ENCODE measurements at places on chromosomes 16 and 17. TPM values are rescaled to one million over a fixed set of nuclear protein-coding genes. Genes with fewer than 3 reads are reported as not detected.

HIC1 gene
- 39.8 TPM for total RNA-seq

HEATR9 gene
- total RNA-seq, result 2.3 TPM

DPH1 gene
- 28.8 TPM for total RNA-seq

KRT15 gene
- not detected for total RNA-seq

TCAP gene
- 1.3 TPM for total RNA-seq

NUPR1 gene
- not detected for total RNA-seq

CTRB1 gene
- not detected for total RNA-seq

TIMP2 gene
- total RNA-seq, result 3.3 TPM

IGF2BP1 gene
- total RNA-seq, result not detected

RNF135 gene
- total RNA-seq, result 9.0 TPM

GIT1 gene
- total RNA-seq, result 80.4 TPM

TAC4 gene
- not detected for total RNA-seq

DNA sequence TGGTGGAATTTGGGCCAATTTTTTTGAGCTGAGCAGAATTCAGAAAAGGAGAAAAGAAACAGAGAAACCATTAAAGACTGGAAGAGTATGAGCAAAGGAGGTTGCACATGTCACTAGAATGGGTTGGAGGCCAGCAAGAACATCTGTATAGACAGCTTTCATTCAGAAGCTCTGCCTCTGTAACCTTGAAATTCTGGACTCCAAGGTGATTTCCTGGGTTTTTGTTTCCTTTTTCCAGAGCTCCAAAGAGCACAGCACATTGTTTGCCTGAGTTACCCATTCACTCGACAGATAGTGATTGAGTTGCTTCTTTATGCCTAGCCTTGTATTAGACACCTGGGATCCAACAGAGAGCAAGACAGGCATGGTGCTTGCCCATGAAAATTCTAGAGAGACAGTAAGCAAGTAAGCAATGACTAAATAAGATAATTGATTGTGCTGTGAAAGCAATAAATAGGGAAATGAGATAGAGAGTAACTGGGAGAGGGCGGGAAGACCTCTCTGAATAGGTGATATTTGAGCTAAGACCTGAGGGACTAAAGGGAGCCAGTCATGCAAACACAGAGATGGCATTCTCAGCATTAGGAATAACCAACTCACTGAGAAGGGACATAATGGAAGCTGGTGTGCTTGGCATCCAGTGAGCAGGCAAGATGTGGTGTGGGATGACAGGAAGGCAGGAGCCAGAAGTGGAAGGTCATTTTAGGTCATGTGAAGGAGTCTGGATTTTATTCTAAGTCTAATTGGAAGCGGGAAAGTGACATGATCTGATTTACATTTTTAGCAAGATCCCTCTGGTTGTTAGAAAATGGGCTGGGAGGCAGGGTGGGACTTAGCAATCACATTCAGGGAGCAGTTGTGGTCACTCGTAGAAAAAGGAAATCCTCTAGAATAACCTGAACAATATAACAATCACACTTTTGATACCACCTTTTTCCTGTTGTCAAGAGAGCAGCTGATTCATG, 197.5 kb downstream of the HS3ST3A1 start:
- H3K4me3 ChIP-seq, result no peak overlapping the region
- DNase-seq, result no peak
- H3K27ac ChIP-seq, result no peak overlapping the region

- H3K27ac ChIP-seq, result no peak overlapping the region
- DNase-seq, result no peak
- no peak overlapping the region for H3K4me3 ChIP-seq
- peaks cover 58% of the 10 kb centered on the region for H3K36me3 ChIP-seq
- no peaks in the 10 kb centered on the region for H3K4me1 ChIP-seq
Measured at GRCh38 chr17:82938873-82939620, 99.2 kb upstream of the ZNF750 start.

- peak; percentile 69 for DNase-seq
- H3K27ac ChIP-seq, result peak overlapping the region; percentile 95
- peaks cover 55% of the 10 kb centered on the region for H3K4me1 ChIP-seq
- H3K36me3 ChIP-seq, result peaks cover 19% of the 10 kb centered on the region
Measured at GRCh38 chr17:48543107-48543853, 1.6 kb downstream of the HOXB2 start.

- no peak overlapping the region for H3K27ac ChIP-seq
- no peak for DNase-seq
- peaks cover 3% of the 10 kb centered on the region for H3K36me3 ChIP-seq
- no peaks in the 10 kb centered on the region for H3K4me1 ChIP-seq
- peaks cover 15% of the 10 kb centered on the region for H3K27me3 ChIP-seq
Measured at GRCh38 chr16:86018487-86018886, 119.5 kb downstream of the IRF8 start.

DNA sequence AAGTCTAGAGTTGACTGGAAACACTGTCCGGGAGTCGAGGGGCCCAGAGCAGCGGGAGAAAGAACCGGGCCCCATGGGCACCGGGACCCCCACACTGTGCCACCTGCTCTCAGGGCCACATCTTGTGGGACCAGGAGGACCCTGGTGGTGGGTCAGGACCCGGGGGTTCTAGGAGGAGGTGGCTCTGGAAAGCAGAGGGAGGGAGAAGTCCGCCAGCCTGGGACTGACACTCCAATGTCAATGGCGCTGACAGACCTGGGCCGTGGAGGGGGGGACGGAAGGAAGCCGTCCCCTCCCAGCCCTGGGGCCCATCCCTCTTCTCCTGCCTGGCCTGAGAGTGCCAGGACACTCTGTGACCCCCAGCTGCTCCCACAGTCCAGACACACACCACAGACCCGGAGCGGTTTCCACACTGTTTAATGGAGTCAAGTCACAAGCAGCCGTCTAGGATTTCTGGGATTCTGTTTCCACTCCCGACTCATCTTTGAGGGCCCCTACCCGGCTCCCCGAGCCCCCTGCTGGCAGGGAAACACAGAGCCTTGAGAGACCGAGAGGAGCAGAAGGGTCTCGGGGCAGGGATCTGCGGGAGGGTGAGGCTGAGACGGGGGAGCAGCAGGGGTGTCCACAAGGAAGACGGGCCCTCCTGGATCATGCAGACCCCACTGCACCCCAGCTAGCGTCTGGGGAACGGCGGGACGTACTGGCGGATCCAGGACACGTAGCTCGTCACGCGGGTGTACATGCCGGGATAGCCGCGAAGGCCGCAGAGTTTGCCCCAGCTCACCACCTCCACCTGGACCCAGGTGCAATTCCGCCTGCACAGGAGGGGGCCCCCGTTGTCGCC, 23.5 kb upstream of the UBE2I start:
- H3K27me3 ChIP-seq, result peaks cover 16% of the 10 kb centered on the region
- DNase-seq, result no peak
- no peaks in the 10 kb centered on the region for H3K36me3 ChIP-seq
- H3K4me3 ChIP-seq, result no peak overlapping the region

GRCh38 chr17:31373150-31374093, 18.1 kb upstream of the RAB11FIP4 start:
- no peaks in the 10 kb centered on the region for H3K36me3 ChIP-seq
- no peak overlapping the region for H3K27ac ChIP-seq
- H3K4me3 ChIP-seq, result no peak overlapping the region
- H3K4me1 ChIP-seq, result peaks cover 17% of the 10 kb centered on the region

GRCh38 chr17:59874376-59874775, 18.4 kb downstream of the TUBD1 start:
- H3K27me3 ChIP-seq, result no peaks in the 10 kb centered on the region
- H3K4me3 ChIP-seq, result no peak overlapping the region
- H3K27ac ChIP-seq, result no peak overlapping the region
- peaks cover 23% of the 10 kb centered on the region for H3K36me3 ChIP-seq

- no peak overlapping the region for H3K4me3 ChIP-seq
- H3K27me3 ChIP-seq, result no peaks in the 10 kb centered on the region
- peaks cover 54% of the 10 kb centered on the region for H3K36me3 ChIP-seq
- H3K27ac ChIP-seq, result peak overlapping the region; percentile 91
Measured at GRCh38 chr16:68273896-68274295, 9.6 kb downstream of the SLC7A6 start.

GRCh38 chr16:74321356-74321755, 24.7 kb downstream of the PSMD7 start:
- no peak overlapping the region for H3K27ac ChIP-seq
- peaks cover 7% of the 10 kb centered on the region for H3K36me3 ChIP-seq
- H3K4me1 ChIP-seq, result no peaks in the 10 kb centered on the region
- H3K4me3 ChIP-seq, result no peak overlapping the region

GRCh38 chr16:70438585-70438968, 323 bp downstream of the ST3GAL2 start:
- H3K36me3 ChIP-seq, result peaks cover 14% of the 10 kb centered on the region
- H3K27ac ChIP-seq, result peak overlapping the region; percentile 62
- peak overlapping the region; percentile 82 for H3K4me3 ChIP-seq
- no peak for DNase-seq

DNA sequence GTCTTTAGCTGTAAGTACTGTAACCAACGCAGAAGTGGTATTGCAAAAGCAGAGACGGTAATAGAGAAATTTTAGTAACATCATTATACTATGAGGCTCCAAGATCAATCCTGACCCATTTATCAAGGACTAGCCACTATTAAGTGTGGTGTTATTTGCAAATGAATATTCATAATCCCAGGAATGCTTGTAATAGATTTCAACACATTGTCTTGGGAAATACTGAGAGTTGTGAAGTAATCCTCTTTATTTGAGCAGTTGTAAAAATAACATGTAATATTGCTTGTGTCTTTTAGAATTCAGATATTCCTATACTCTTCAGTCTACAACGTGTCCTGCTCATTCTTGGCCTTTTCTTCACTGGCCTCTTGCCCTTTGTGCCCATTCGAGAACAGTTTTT, 46.4 kb downstream of the GDPD1 start:
- H3K27ac ChIP-seq, result no peak overlapping the region
- no peaks in the 10 kb centered on the region for H3K27me3 ChIP-seq
- no peak overlapping the region for H3K4me3 ChIP-seq
- no peaks in the 10 kb centered on the region for H3K36me3 ChIP-seq
- H3K4me1 ChIP-seq, result no peaks in the 10 kb centered on the region
- no peak for DNase-seq

- H3K36me3 ChIP-seq, result no peaks in the 10 kb centered on the region
- H3K4me1 ChIP-seq, result peaks cover under 1% of the 10 kb centered on the region
- no peak for DNase-seq
- no peak overlapping the region for H3K27ac ChIP-seq
Measured at GRCh38 chr17:80029258-80029974, 6.3 kb downstream of the TBC1D16 start.

GRCh38 chr17:21198411-21198810, 15.6 kb downstream of the TMEM11 start:
- H3K4me1 ChIP-seq, result peaks cover 16% of the 10 kb centered on the region
- no peak for DNase-seq
- no peaks in the 10 kb centered on the region for H3K27me3 ChIP-seq
- no peak overlapping the region for H3K4me3 ChIP-seq
- H3K36me3 ChIP-seq, result peaks cover 41% of the 10 kb centered on the region

- H3K27me3 ChIP-seq, result no peaks in the 10 kb centered on the region
- peaks cover 37% of the 10 kb centered on the region for H3K36me3 ChIP-seq
- DNase-seq, result no peak
- peaks cover 10% of the 10 kb centered on the region for H3K4me1 ChIP-seq
- no peak overlapping the region for H3K4me3 ChIP-seq
- no peak overlapping the region for H3K27ac ChIP-seq
Measured at GRCh38 chr16:1654505-1655268, 23.4 kb upstream of the JPT2 start.

- no peaks in the 10 kb centered on the region for H3K36me3 ChIP-seq
- H3K4me1 ChIP-seq, result peaks cover 10% of the 10 kb centered on the region
- H3K27me3 ChIP-seq, result peaks cover 40% of the 10 kb centered on the region
- H3K27ac ChIP-seq, result no peak overlapping the region
Measured at GRCh38 chr17:35750526-35751395, 2.3 kb downstream of the GAS2L2 start.

DNA sequence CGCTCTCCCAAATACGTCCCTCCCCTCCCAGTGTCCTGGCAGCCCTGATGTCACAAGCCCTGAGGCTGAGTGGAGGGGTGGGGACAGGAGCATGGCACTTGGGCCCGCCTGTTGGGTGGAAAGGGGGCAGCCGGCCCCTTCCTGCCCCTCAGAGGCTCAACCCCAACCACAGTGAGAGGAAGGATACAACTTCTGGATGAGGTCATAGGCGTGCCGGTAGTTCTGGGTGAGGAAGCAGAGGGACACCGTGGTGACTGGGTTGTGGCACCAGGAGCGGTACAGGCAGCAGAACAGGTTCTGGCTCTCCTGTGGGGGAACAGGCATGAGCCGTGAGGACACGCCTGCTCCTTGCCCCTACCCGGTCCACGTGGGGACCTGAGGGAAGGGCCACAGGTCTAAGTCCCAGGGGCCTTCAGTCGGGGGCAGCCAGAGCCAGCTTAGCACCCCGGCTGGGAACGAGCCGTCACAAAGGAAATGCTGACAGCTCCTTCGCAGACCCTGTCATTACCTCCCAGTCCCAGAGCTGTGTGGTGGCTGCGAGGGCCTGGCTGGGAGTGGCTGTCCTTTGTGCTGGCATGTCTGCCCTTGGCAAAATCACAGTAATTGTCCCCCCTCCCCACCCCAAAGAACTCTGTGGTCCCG, 11.2 kb upstream of the MTSS2 start:
- H3K4me3 ChIP-seq, result no peak overlapping the region
- no peaks in the 10 kb centered on the region for H3K27me3 ChIP-seq
- peaks cover 20% of the 10 kb centered on the region for H3K4me1 ChIP-seq
- DNase-seq, result peak; percentile 31
- no peaks in the 10 kb centered on the region for H3K36me3 ChIP-seq
- H3K27ac ChIP-seq, result peak overlapping the region; percentile 76

DNA sequence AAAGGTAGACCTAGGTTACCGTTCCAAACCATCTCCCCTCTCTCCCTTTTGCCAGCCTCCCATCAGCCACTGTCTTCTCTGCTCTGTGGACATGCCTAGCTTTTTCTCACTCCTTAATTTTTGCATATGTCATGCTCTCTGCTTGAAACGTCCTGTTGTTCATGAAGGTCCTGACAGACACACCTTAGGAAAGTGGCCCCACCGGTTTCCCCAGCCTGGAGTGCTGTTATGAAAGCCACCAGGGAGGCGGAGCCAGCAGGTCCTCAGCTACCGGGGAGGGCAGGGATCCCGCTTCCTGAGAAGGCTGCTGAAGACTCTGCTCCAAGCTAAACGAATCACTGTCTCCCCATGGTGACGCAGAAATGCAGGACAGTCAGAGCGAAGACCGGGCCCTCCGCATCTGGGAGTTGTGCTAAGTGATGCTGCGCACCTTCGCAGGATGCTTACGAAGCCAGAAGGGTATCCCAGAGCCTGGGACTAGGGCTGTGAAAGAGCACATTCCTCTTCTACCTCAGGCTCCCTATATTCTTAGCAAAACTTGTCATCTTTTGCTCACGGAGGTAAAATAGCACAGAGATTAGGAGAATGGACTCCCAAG, 2.3 kb upstream of the SLC16A11 start:
- H3K4me3 ChIP-seq, result peak overlapping the region; percentile 73
- H3K27me3 ChIP-seq, result peaks cover 24% of the 10 kb centered on the region
- H3K36me3 ChIP-seq, result no peaks in the 10 kb centered on the region
- H3K27ac ChIP-seq, result peak overlapping the region; percentile 63

GRCh38 chr17:14972844-14973243, 292.3 kb downstream of the PMP22 start:
- peaks cover 11% of the 10 kb centered on the region for H3K36me3 ChIP-seq
- DNase-seq, result no peak
- no peaks in the 10 kb centered on the region for H3K27me3 ChIP-seq
- peaks cover 2% of the 10 kb centered on the region for H3K4me1 ChIP-seq
- H3K4me3 ChIP-seq, result no peak overlapping the region
- no peak overlapping the region for H3K27ac ChIP-seq

DNA sequence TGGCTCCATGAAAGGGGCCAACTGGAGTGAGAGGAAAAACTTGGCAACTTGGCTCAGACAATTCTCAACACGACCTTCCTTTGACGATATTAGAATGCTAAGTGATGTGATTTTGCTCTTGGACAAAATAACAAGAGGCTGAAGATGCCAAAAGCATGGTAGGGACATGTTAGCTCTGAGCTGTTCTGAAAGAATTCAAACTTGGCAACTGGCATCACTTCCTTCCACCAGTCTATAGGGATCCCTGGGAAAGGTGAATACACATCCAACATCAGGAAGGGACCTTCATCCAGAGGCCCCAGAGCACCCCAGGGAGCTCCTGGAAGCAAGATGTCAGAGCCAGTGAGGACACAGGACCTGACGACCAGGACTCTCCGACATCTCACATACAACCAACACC, 4.3 kb downstream of the KRT37 start:
- H3K4me3 ChIP-seq, result no peak overlapping the region
- no peaks in the 10 kb centered on the region for H3K36me3 ChIP-seq
